ENCODE measurements at places on chromosomes 5 and 9.

GRCh38 chr5:15487228-15487627 is 12.8 kb upstream of the FBXL7 start:
- DNase-seq, result no peak

GRCh38 chr5:180803181-180804128 is 849 bp upstream of the MGAT1 start:
- peak; percentile 74 for DNase-seq

DNA sequence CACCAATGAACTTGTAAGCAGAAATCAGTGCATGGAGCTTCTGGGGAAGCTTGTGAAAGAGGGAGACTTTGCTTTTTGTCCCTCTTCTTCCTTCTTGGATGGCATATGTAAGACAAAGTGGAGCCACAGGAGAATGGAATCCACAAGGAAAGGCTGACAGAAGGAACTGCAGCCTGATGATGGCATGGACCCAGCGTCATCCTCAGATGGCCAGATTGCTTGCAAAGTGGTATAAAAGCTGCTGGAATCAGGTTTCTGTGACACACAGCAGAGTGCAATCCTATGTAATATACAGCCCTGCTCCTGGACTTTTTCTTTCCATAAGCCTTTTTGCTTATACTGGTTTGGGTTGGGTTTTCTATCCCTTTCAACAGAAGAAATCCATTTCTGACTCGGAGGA is 31.4 kb upstream of the SPARC start:
- no peak for DNase-seq

GRCh38 chr5:33975852-33976251 is 8.6 kb downstream of the SLC45A2 start:
- no peak for DNase-seq

DNA sequence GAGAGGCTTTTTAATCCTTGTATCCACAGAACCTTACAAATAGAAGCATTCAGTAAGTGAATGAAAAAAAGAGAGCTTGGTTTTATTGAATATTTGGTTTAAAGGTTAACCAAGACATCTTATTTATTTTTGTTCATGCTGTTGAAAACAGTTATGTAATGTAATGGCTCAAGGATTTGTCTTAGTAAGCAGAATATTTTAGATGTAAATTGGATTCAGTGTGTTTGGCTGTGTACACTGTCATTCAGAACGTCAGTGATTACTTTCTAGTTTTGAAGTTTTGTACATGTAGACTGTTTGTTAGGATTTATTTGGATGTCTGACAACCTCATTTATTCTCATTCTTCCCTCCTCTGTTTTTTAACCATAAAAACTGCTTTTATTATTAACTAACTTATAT is 31.3 kb downstream of the KCNN2 start:
- no peak for DNase-seq

DNA sequence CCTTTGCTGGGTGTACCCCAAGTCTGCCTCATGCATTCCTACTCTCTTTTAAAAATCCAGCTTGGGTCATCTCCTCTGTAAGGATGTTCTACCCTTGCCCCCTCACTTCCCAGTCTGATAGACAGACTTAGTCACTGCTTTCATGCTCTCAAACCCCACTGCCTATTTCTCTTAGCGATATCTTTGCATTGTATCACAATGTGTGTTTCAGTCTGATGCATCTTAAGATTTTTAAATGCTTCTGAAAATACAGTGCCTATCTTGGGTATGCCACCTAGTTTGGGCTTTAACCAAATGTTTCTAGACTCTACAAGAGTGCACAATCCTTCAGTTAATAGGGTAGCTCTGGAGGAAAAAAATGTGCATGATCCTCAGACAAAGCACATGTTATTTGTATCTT is 97.8 kb downstream of the SNX18 start:
- DNase-seq, result no peak

GRCh38 chr5:177430972-177431316 is 4.5 kb downstream of the GRK6 start:
- no peak for DNase-seq

DNA sequence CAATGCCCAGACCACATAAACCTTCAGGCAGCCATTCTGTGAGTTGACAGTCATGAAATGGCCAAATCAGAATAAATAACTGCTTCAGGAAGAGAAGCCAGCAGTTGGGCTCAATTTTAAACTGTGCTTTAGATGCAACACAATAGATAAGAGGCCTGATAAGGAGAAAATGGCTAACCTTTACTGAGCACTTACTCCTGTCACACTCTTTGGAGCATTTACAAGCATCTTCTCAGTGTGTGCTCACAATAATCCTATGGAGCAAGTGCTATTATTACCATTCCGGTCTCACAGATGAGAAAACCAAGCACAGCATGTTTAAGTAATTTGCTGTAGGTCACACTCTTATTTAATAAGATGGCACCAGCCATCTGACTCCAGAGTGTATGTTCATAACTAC is 11.5 kb upstream of the SH3RF2 start:
- no peak for DNase-seq

- DNase-seq, result no peak
Measured at GRCh38 chr5:71832812-71833715, 114.0 kb downstream of the CARTPT start.

- DNase-seq, result peak; percentile 67
Measured at GRCh38 chr9:127568971-127569885, 42.8 kb upstream of the STXBP1 start.

- no peak for DNase-seq
Measured at GRCh38 chr5:143870362-143870761, 58.4 kb downstream of the HMHB1 start.

- no peak for DNase-seq
Measured at GRCh38 chr9:8962084-8962483, 1162.5 kb upstream of the DMAC1 start.

DNA sequence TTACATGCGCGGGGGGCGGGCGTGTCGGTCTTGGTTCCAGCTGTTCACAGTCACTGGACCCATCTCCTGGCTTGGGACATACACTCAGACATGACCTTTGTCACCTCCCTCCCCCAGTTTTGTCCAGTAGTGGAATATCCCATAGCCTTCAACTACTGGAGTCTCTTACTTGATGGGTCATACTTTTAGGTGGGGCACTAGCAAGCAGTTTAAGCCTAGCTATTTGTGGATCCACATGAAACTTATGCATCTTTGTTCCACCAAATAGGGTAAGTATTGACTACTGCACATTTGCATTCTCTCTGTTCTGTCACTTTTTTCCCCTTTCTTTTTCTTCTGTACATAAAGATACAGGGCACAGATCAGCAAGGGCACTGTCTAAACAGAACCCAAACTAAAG is 15.4 kb upstream of the MAMDC2 start:
- no peak for DNase-seq

DNA sequence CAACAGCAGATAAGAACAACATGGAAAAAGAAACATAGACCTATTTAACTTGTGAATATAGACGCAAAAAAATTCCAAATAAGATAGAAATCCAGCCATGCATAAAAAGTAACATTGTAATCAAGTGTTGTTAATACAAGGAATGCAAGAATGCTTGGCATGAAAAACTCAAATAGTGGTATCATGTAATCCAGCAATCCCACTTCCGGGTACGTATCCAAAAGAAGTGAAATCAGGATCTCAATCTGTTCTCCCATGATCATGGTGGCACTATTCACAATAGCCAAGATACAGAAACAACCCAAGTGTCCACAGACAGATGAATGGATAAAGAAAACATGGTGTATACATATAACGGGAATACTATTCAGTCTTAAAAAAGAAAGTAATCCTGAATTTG is 437.4 kb downstream of the ARHGEF28 start:
- no peak for DNase-seq

DNA sequence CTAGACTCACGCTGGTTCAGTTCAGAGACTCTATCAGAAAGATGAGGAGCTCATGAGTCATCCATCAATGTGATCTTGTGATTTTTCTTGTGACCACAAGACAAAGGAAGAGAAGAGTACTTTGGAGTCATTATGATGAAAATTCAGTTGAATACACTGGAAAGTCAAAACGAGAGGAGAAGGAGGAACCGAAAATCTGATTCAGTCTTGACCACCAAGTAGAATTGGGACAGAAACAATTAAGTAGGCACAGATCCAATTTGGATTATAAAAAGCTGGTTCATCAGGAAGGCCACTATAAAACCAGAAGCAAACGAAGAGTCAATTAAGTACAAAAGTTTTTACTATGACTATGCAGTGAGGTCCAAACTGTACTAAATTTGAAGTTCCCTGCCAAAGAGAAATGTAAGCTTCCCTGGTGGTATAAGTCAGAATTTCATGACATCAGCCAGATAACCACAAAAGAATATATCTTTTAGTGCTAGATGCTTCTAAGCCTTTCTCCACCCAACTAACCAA is 90.9 kb downstream of the THBS4 start:
- no peak for DNase-seq

GRCh38 chr9:92590377-92590776 is 54.6 kb upstream of the ECM2 start:
- DNase-seq, result no peak

DNA sequence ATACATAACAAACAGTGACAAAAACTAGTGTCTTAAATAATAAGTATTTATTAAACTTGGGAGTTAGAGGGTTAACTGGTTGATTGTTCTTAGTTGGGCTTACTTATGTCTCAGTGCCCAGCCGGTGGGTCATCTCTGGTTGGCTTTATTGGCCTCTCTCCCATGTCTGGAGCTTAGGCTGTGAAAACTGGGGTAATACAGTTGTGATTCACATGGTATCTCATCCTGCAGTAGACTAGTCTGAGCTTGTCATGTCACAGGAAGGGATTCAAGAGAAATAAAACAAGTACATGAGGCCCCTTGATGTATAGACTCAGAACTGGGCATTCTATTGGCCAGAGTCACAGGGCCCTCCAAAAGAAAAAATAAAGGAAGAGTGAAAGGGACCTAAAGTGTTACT is 466.4 kb upstream of the SMC2 start:
- no peak for DNase-seq

DNA sequence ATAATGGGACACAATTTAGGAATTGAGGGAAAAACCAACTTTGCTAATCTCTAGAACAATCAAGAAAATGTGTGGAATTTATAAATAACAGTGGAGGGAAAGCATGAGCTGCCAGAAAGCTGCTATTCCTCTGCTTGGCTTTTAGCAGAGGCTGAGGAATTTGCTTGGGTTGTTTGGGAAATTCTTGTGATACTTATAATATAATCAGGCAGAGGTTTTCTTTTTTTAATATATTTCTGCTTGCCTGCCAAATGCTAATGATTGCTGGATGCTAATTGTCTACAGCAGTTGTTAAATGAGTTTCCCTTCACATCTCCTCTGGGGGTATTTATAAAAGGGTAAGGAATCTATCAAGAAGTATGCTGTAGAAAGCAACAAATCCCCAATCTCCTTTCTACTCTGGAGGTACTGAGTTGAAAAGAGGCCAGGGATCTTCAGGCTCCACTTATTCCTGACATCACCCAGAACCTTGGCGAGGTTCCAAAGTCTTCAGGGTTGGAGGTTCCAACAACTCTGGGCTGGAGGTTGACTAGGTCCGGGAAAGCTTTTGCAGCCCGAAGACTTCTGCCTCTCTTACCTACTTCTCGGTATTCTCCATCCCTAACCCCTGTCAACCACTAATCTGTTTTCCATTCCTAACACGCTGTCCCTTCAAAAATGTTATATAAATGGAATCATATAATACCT is 60.4 kb upstream of the TMED7 start:
- DNase-seq, result no peak

- no peak for DNase-seq
Measured at GRCh38 chr5:153952893-153953292, 85.8 kb downstream of the FAM114A2 start.

DNA sequence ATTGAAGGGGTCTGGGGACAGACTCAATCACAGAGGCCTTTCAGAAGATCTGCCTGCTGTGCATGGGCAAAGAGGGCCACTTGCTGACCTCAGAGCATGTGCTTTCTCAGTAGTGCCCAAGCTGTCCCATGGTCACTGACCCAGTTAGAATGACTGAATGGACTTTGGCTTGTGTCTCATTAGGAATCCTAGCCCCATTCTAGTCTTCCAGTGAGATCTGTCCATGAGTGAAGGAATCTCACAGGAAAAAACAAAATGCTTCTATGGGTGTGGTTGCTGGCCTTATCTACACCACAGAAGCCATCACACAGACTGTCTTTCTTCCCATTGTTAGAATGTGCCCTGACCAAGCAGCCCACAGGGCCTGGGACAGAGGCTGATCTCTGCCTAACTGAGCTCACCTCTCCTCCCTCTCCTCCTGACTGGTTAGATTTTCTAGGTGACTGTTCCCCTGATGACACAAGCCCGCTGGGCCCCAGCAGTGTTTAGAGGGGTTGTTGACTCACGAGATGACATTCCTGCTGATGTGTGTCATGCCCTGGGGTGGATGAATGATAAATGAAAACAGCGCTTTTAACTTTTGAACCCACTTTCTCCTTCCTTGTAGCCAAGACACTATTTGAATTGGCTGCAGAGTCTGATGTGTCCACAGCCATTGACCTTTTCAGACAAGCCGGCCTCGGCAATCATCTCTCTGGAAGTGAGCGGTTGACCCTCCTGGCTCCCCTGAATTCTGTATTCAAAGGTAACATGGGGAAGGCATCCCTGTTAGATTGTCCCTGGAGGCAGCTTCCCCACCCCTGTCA is 24.8 kb downstream of the TGFBI start:
- DNase-seq, result no peak

DNA sequence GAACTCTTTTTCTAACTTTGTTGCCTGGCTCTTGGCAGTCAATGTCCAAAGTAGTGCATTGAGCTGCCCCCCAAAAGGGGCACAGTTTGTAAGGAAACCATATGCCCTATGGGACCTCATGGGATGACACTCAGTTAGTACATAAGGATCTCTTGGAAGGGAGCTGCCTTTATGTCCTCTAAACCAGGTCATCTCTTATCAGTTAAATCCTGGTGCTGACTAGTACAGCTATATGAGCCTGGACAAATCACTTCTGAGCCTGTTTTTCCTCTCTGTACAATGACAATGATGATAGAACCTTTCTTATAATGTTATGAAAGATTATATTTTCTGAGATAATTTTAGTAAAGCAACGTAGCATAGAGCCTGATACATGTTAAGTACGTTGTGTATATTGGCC is 44.1 kb downstream of the PIK3R1 start:
- DNase-seq, result no peak

DNA sequence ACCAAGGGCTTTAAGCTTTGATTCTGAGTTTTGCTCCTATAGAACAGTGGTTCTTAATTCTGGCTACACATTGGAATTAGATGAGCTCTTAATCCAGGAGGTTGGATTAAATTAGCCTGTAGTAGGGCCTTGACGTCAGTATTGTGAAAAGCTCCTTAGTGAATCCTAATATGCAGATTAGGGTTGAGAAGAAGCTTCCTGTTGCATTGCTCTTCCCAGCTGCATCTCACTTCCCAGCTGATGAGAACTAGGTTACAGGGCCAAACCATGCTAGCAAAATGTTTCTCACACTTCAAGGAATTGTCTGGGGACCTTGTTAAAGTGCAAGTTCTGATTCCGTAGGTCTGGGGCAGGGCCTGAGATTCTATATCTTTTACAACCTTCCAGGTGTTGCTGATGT is 300.0 kb downstream of the ZSWIM6 start:
- DNase-seq, result no peak

DNA sequence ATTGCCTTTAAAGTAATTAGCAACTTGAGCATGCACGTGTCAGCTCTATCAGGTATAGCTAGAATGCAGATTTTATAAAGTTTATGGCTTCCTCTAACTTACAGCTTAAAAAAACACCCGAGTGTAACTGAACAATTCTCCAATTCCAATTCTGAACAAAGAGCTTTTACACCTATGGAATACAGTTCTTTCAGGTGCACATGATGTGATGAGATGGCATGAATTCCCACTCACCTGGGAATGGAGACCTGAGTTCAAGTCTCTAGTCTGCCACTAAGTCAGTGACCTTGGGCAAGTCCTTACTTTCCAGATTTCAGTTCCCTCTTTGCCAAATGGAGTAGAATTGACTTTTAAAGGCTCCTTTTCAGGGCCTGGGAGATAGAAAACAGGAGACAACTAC is 1.8 kb downstream of the ZFAND5 start:
- no peak for DNase-seq
